Thyroid gland (tissue), 4 donors: ENCODE measurements at places on chromosomes 5 and 9. TPM values are rescaled to one million over a fixed set of nuclear protein-coding genes. Genes with fewer than 3 reads are reported as not detected.
A peak's percentile ranks its signal among the peaks of the same experiment; 100 is the strongest.

Gene SNCAIP
- total RNA-seq, result 4.0 TPM

Gene FBN2
- 3.9 TPM for total RNA-seq

Gene SHISAL2B
- total RNA-seq, result not detected

Gene LCN15
- total RNA-seq, result not detected

Gene PALM2AKAP2
- total RNA-seq, result 12.0 TPM

Gene IL31RA
- total RNA-seq, result not detected

Gene LHX3
- not detected for total RNA-seq

Gene DNAH5
- total RNA-seq, result 2.9 TPM

Gene CATSPER3
- total RNA-seq, result not detected

GRCh38 chr5:3032513-3032912, 281.0 kb upstream of the IRX2 start:
- no peak for DNase-seq

DNA sequence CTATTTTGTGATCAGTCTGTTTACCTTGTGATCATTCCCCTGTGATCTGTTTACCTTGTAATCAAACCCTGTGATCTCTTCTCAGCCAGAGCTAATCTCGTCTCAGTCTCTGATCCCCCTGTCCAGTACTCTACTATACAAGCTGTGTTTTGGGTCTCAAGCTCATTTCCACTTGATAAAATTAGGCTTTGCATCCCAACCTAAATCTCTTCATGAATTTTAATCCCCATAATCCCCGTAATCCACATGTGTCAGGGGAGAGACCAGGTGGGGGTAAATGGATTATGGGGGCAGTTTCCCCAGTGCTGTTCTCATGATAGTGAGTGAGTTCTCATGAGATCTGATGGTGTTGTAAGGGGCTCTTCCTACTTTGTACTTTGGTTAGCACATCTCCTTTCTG, 157.2 kb downstream of the PRR16 start:
- no peak for DNase-seq

- DNase-seq, result no peak
These were observed 58.4 kb upstream of the RUSC2 start for GRCh38 chr9:35431467-35431866.

- DNase-seq, result no peak
These were observed 99.5 kb downstream of the USP20 start for GRCh38 chr9:129934780-129935179.

GRCh38 chr5:54725391-54726280, 208.1 kb downstream of the SNX18 start:
- no peak for DNase-seq

- no peak for DNase-seq
These were observed 53.0 kb upstream of the RFX3 start for GRCh38 chr9:3578786-3579185.

- no peak for DNase-seq
These were observed 251.5 kb downstream of the COX7C start for GRCh38 chr5:86869268-86869667.

GRCh38 chr5:9363449-9363848, 182.4 kb downstream of the SEMA5A start:
- no peak for DNase-seq

DNA sequence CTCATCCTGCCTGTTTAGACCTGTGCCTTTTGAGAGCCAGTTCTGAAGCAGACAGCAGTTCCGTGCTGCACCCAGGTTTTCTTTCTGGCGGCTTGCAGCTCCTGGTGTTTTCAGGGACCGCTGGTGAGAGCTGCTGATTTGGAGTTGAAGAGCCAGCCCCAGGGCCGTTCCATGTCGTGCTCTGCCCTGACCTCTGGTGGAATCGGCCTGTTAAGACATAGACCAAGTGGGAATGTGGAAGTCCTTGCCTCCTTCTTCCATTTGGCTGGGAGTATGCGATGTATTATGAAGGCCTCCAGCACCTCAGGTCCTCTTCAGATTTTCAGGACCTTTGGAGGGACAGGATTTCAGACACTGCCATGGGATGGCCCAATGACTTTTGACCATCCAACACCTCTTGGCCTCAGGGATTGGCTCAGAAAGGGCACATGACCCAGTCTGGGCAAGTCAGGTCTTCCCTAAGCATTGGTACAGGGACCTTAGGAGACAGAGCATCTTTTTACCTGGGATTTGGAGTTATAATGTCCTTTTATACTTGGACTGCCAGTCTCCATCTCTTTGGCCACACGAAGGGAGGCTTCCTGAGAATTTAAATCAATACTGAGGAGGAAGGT, 136.1 kb upstream of the CLINT1 start:
- peak; percentile 86 for DNase-seq

GRCh38 chr5:6228257-6229250, 149.8 kb downstream of the MED10 start:
- DNase-seq, result no peak

DNA sequence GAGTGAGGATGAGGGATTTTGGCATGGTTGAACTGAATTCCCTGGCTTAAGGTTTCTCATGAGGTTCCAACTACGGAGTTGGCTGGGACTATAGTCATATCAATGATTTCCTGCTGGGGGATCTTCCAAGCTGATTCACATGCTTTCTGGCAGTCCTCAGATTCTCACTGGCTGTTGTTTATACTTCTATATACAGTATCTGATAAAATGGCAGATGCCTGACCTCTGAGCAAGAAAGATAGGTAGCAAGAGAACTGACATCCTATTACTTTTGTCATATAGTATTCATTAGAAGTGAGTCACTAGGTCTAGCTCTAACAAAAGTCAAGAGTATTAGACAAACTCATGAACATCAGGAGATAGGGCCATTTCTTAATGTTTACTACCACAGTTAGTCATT, 440.9 kb upstream of the EDIL3 start:
- no peak for DNase-seq

DNA sequence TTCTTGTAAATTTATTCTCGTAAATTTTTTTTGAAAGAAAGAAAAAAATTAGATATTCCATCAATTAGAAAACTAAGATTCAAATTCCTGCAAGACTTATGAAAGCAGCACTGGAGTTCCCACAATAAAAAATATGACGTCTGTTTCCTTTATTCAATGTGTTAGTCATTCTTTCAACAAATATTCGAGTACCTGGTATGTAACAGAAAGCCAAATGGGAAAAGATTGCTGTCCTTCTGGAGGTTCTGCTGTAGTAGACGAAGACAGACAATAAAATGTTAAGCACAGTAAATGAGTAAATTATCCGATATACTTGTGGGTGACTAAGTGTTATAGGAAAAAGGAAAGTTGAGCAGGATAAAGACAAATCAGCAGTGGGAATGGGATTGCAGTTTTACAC, 92.2 kb downstream of the ADAMTSL1 start:
- no peak for DNase-seq
